ENCODE measurements at places on chromosomes 2 and 18.

GRCh38 chr2:851680-852079, 99.0 kb upstream of the SNTG2 start:
- DNase-seq: no peak

- DNase-seq: no peak
Measured at GRCh38 chr2:2192091-2192955, 138.8 kb downstream of the MYT1L start.

DNA sequence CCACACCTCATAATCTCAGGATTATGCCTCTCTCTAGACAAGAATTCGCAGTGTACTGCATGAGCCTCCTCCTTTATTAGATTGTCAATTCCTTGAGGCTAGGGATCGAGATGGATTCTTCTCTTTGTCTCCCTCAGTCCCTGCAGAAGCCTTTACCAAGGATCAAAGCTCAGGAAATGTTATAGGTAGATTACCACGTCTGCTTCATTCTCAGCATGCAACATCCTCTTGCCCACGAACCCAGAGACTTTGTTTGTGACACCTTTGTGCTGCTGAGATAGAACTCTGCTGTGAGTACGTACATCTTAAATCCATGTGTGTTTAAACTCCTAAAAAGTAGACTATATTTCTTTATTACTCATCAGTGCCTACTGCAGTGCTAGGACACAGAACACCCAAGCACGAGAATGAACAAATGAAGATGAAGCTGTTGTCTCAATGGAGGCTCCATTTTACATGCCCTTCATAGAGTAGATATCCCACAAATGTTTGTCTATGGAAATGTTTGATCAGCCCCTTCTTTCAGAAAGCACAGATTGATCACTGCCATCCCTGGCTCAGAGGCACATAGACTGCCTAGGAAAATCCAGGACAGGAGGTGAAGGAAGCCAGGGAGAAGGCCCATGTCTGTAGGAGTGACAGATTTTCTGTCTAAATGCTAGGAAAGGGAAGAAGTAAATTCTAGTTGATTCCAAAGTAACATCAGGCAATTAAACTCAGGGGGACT, 98.8 kb upstream of the KLHL29 start:
- no peak for DNase-seq

- DNase-seq: no peak
Measured at GRCh38 chr2:121197369-121198091, 87.5 kb downstream of the TFCP2L1 start.

- DNase-seq: no peak
Measured at GRCh38 chr2:3279236-3279960, 98.2 kb downstream of the EIPR1 start.

DNA sequence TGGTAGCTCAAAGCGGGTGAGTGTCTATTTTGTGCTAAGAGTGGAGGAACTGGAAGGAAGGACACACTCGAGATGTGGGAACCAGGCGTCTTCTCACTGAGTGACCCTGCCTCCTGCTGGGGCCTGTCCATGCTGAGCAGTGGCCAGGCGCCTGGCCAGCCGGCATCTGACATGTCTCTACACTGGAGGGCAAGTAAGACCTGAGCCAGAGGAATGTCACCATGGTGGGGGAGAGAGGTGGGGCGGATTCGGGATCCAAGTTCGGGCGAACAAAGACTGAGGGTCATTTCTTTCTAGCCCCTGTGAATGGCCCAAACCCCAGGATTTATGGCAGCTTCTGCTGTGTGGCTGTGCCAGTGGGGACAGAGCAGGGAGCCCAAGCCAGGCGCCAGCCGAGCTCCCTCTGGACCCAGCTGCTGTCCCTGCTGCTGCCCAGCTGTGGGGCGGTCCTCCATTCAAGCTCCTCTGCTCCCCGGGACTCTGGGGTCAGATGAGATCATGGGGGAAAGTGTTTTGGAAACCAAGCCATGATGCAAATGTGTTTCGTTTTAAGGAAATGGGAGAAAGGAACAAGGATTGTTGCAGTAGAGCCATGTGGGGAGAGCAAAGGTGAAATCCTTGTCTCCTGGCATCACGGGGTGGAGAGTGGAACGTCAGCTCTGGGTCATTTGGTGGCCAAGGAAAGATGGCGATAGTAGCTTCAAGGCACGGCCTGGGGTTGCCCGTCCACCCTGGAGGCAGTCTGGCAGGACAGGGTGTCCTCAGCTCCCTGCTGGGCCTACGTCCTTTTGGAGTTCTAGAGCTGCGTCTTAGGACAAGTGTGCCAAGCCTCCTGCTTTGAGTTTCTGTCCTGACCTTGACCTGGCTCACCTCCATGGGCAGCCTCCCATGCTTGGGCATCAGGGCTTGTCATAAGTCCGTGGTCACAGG, 8.1 kb downstream of the ACKR3 start:
- DNase-seq: no peak

DNA sequence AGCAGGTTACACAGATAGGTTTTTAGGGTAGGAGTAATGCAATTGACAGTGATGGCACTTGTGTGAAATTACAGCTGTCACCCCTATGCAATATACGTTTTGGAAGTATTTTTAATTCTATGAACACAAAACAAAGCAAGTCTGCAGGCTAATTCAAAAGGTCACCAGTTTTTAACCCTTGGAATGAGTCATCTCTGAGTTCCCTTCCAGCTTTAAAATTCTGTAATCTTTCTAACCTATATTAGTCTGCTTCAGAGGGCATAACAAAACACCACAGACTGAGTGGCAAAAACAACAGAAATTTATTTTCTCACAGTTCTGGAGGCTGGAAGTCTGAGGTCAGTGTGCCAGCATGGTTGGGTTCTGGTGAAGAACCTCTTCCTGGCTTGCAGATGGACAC, 596.9 kb upstream of the HNMT start:
- DNase-seq: no peak

GRCh38 chr2:159046966-159047365, 78.5 kb downstream of the TANC1 start:
- DNase-seq: no peak

GRCh38 chr2:16241166-16242160, 301.1 kb downstream of the MYCN start:
- no peak for DNase-seq

- no peak for DNase-seq
Measured at GRCh38 chr2:205758500-205758899, 76.2 kb downstream of the NRP2 start.

DNA sequence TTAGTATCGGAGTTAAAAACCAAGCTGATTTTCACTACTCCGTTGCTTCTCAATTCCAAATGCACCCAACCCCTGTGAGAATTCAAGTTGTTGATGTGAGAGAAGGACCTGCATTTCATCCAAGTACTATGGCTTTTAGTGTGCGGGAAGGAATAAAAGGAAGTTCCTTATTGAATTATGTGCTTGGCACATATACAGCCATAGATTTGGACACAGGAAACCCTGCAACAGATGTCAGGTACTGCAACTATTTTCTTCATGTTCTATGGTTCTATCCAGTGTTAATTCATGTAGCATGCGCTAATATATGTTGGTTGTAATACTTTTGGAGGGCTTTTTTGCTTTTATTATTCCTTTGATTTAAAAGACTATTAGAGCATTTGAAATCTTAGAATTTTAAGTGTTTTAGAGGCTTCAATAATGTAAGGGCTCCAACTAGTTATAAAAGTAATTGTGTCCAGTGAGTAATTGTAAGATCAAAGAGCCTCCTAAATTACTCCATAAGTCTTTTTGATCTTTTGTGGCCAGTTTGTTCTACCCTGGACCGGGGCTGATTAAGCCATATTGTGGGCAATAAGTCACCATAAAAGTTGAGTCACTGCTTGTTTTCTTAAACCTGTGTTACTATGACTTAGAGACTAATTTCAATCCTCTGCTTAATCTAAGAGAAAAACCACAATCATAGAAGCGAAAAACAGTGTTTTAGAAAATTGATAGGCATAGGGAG, 22.9 kb downstream of the DSG4 start:
- no peak for DNase-seq

DNA sequence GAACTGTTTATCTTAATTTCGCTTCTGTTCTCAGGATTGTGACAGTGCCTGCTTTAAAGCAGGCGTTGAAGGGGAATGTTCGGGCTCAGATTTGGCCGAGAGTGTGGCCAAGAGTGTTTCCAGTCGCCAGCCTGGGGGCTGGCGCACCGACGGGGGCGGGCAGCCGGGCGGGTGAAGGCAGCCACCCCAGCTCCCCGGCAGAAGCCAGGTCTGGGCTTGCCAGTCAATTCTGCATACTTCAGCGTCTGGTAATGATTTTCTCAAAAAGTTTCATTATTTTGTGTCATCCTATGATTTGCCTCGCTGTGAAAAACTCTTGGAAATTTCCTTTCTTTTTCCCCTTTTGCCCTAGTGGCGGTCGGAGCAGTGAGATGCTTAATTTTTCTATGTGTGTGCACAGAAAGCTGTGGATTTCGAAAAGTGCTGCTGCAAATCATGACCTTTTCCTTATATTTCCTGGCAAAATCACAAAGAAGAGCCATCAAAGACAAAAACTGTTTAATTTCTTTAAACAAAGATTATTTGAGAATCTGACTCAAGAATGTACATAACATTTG, 856 bp downstream of the FAM228A start:
- DNase-seq: no peak

GRCh38 chr2:150621526-150622213, 134.2 kb upstream of the RND3 start:
- no peak for DNase-seq

- no peak for DNase-seq
Measured at GRCh38 chr18:6598657-6599056, 130.9 kb upstream of the ARHGAP28 start.

- no peak for DNase-seq
Measured at GRCh38 chr2:158966312-158966711, 2.1 kb upstream of the TANC1 start.

- DNase-seq: no peak
Measured at GRCh38 chr2:216694082-216694825, 1.1 kb downstream of the IGFBP5 start.

DNA sequence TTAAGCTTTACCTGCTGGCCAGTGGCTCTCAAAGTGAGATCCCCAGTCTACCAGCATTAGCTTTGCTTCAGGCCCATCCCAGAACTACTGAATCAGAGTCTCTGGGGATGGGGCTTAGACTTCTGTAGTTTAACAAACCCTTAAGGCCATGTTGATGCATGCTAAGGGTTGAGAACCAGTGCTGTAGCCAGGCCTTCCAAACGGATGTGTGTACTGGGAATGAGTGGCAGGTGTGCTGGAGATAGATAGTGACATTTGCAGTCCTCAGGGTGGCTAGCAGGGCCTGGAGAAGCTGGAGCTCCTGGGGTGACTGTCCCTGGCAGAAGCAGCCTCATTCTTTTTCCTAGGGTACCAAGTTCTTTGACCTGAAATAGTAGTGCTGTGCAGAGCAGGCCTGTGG, 148.5 kb downstream of the PPP1R1C start:
- DNase-seq: no peak

DNA sequence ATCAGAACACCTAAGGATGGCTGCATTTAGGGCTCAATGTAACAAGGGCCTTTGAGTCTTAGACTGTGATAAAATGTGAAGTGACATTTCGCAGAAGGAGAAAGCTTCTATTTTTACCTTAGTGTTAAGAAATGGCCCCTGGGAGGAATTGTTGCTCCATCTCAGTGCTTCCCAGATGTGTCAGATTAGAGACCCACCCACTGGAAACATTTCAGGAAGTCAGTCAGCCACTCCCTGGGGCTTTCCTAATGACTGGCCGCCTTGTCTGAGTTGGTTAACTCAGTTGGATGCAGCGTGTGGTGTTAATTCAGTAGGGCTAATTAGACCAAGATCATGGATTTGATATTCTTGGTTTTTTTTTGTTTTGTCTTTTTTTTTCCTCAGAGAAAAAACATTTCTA, 355.9 kb downstream of the PIK3C3 start:
- no peak for DNase-seq

DNA sequence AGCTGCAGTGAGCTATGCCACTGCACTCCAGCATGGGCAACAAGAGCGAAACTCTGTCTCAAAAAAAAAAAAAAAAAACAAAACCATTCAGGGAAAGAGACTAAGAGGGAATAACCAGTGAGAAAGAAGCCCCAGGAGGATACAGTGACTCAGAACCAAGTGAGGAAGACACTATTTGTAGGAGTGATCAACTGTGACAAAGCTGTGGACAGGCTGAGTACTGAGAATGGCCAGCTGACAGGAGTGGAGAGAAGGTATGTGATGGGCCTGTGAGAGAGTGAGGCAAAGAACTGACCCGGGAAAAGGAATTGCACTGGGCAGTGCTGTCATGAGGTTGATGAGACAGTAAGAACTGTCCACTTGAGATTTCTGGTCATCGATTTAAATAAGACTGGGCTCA, 6.7 kb upstream of the LCT start:
- DNase-seq: no peak

DNA sequence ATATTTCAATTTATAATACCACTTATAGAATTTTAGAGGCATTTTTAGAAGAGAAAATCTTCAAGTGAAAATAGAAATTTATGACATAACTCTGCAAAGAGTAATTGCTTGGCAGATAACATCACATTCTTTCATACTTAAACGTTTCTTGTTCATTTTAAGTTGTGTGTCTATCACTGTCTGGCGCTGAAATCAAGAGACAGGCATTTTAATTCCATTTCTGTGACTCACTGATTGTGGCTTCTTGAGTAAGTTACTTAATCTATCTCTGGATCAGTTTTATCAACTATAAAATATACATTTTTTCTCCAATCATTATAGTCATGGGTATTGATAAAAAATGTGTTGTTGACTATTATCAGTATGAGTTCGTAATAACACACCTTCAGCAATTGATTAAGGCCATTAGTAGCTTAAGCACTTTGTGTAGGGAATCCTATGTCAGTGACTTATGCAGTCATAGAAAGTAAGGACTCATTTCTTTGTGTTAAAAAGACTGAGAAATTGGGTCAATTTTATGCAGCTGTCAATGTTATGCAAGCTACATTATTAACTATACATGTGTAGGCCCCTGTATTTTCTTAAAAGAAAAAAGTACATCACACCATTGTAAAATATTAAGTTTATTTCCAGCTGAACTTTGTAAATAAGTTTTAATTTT, 497.3 kb downstream of the CCDC85A start:
- DNase-seq: no peak

GRCh38 chr2:86510436-86510933, 52.8 kb downstream of the CHMP3 start:
- no peak for DNase-seq

DNA sequence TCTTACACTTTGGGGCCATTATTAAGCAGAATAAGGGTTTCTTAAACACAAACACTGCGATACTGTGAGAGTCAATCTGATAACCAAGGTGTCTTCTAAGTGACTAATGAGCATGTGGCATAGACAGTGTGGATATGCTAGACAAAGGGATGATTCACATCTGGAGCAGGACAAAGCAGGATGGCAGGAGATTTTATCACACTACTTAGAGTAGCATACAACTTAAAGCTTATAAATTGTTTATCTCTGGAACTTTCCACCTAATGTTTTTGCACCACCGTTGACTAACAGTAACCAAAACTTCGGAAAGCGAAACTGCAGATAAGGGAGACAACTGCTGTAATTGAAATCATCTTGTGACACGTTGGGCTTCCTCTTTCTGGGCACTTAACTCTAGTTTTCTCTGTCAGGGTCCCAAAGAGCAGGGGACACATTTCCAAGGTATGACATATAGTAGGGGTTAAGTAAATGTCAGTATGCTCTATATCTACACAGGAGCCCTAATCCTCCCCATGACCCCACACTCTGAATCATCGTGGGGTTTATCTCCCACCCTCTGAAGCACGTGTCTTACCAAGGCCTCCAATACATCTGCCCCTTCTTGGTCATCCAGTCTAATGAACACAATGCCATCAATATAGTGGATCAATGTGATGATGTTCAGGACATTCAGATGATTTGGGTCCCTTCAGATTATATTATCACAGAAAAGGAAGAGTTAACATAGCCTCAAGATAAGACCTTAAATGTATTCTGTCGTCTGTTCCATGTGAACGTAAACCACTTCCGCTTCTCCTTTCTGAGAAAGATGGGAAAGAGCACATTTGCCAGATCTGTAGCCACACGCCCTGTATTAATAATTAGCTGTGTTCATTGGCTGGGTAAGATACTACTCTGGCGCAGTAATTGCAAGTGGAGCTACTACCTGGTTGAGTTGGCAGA, 78.7 kb downstream of the FTCDNL1 start:
- DNase-seq: no peak
